ENCODE measurements at places on chromosomes 1 and 21. TPM values are rescaled to one million over a fixed set of nuclear protein-coding genes. Genes with fewer than 3 reads are reported as not detected.

- no peak for DNase-seq
These were observed 990 bp downstream of the VWA5B1 start for GRCh38 chr1:20291645-20292084.

DNA sequence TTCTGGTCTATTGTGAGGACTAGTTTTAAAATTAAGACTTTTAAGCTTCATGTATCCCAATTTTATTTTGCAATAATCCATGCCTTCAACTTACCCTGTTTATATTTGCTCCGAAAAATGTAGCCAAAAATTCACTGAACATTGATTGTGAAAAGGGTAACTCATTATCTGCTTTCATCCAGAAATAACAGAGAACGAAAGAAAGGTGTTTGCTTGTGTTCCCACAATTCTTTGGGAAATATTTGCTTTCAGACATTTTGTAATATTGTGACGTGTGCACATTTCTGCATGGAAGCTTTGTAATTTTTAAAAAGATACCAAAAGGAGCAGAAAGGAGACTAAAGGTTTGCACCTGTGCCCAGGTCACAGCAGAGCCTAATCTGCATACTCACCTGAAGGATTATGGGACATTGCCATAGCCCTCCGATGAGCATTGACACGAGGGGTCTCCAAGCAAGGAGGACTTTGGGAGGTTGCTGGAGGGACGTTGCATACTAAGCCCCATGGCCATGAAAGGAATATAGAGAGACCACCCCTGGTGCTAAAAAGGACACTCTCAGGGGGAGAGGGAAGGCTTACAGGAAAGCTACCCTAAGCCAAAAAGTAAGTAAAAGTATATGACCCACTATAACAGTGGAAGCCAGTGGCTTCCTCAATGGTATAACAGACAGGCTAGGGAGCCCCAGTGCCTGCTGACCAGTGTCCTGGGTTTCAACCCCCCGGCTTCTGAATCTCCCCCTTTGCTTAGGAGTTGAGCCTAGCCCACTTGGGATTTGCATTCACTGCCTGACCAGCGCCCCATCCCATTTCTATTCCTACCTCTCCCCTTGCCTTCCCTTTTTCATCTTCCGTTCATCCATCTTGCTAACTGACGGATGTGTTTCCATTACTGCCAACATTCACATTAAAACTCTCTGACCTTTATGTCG, 148.6 kb upstream of the ZC3H12A start:
- no peak for DNase-seq

- no peak for DNase-seq
These were observed 779 bp upstream of the SVBP start for GRCh38 chr1:42817976-42818375.

GRCh38 chr1:235919127-235919832, 52.6 kb upstream of the LYST start:
- no peak for DNase-seq

- DNase-seq: no peak
These were observed 35.4 kb downstream of the CLCA1 start for GRCh38 chr1:86504137-86504479.

GRCh38 chr1:82731216-82731615, 930.5 kb downstream of the ADGRL2 start:
- no peak for DNase-seq

CATSPERE gene
- 1.8 TPM for polyA plus RNA-seq

MARK1 gene
- polyA plus RNA-seq: 11.5 TPM

GRCh38 chr1:237938553-237938952, 47.8 kb upstream of the ZP4 start:
- DNase-seq: no peak

- DNase-seq: no peak
These were observed 83.7 kb downstream of the TNFSF18 start for GRCh38 chr1:172966844-172967540.

GRCh38 chr1:6360117-6360496, 33.5 kb downstream of the ACOT7 start:
- DNase-seq: no peak

DNA sequence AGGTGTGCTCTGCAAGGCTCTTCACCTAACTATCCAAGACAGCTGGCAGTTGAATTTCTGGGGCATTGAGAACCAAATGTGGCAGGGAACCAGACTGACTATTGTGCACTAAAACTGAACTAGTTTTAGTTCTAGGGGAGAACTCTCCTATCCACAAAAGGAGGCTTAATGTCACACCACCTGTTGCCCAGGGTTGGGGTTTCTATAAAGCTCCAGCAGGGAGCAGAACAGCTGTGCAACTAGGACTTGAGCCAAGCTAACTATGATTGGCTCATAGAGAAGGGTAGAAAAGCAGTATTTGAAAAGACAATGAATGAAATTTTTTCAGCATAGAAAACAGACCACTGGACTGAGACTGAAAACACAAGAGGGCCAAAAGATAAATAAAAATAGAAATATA, 53.3 kb upstream of the FGGY start:
- DNase-seq: no peak

DNA sequence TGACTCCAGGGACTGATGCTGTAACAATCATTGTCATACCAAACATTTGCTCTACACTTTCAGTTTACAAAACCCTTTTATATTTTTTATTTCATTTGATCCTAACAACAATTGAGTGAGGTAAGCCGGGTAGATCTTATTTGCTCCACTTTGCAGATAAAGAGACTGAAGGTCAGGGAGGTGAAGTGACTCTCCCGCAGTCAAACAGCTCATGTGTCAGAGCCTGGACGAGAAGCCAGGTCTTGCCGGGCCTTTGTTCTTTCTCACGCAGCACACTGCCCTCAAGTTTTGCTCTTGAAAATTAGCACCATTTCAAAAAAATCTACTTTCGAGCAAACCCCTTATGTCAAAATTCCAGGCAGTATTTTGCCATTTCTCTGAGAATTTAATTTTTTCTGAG, 65.2 kb downstream of the CD247 start:
- DNase-seq: no peak

- no peak for DNase-seq
These were observed 202.0 kb downstream of the LRRC40 start for GRCh38 chr1:70003211-70003908.

FPGT gene
- polyA plus RNA-seq: 27.3 TPM

HMCN1 gene
- 46.1 TPM for polyA plus RNA-seq

DNA sequence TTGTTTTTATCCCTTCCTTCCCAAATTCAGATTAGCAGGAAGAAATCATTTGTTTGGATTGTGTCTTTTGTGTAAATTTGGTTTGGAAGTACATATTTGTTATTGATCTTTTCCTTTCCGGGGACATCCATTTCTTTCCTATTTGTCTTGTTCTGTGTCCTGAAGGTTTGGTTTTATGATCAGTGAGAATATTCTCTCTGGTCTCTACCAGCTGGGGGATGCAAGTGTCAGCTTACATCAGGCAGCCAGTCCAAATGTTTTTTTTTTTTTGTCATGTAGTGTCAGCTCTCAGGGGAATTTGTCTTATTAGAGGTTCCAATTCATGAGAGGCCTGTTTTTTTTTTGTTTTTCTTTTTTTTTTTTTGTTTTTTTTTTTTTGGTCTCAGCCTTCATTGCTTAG, 479.2 kb upstream of the LRRC7 start:
- DNase-seq: peak; percentile 17

BTBD8 gene
- 4.9 TPM for polyA plus RNA-seq

ATG4C gene
- polyA plus RNA-seq: 17.8 TPM

DNA sequence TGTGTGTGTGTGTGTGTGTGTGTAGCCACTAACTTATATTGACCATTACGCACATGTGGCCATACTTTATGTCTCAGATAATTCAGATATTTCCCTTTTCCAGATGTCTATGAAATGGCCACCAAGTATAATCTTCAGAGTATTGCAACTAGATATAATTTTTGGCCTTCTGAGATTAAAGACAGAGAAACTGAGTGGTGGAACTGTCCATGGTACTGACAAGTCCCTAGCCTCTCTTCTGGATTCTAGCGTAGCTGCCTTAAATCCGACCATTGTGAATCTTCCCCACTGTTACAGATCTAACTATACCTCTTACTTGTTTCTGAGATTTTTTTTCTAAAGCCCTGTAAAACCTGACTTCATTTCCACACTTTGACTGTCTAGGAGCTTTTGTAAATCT, 100.0 kb upstream of the SERTAD4 start:
- DNase-seq: peak; percentile 33

TTC22 gene
- 6.7 TPM for polyA plus RNA-seq

IGSF3 gene
- 33.3 TPM for polyA plus RNA-seq

- no peak for DNase-seq
These were observed 79.5 kb downstream of the STUM start for GRCh38 chr1:226627924-226628611.

DNA sequence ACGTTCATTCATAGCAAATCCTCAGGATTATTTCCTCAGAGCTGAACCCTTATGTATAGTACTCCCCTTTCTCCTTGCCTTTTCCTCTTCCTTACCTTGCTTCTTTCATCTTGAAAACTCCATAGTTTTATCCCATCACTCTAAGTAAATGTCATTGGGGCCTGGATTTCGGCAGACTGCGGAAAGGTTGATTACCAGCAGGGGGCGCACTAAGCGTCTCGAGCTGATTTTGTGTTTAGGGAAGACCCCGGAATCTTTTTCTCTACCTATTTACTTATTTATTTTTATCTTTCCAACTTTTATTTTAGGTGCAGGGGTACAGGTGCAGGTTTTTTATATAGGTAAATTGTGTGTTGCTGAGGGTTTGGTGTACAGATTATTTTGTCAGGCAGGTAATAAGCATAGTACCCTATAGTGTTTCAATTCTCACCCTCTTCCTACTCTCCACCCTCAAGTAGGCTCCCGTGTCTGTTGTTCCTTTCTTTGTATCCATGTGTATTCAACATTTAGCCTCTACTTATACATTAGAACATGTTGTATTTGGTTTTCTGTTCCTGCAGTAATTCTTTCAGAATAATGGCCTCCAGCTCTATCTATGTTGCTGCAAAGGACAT, 11.4 kb upstream of the MTARC1 start:
- no peak for DNase-seq

AKNAD1 gene
- not detected for polyA plus RNA-seq

DNA sequence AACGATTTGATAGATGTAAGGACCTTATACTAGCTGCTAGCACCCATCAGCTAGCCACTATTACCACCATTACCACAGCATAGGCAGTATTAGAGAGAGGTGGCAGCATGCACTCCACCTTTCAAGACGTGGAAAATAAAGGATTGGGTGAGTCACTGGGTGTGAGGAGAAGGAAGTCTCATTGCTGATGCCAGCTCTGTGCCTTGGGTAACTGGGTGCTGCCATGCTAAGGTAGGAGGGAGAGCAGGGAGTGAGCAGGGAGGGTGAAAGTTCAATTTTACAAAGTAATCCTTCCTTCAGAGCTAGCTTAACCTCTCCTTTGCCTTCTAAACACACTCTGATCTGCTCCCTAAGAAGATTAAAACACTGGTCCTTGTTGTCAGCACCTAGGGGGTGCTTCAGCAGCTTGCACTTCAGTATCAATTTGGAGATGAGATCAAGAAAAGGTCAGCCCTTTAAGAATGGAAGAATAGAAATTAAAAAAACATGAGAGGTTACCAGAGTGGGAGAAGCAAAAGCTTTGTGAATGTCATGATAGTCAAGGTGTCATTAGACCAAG, 1.8 kb upstream of the LIN9 start:
- DNase-seq: no peak

All from renal pelvis (tissue), 12 donors.